ENCODE measurements at places on chromosomes 3 and 15.

GRCh38 chr3:18415167-18415566 is 10.0 kb downstream of the SATB1 start:
- no peak for DNase-seq

GRCh38 chr3:111324645-111325044 is 217.4 kb upstream of the CD96 start:
- DNase-seq, result no peak

- no peak for DNase-seq
Measured at GRCh38 chr3:87390821-87391220, 114.4 kb upstream of the POU1F1 start.

DNA sequence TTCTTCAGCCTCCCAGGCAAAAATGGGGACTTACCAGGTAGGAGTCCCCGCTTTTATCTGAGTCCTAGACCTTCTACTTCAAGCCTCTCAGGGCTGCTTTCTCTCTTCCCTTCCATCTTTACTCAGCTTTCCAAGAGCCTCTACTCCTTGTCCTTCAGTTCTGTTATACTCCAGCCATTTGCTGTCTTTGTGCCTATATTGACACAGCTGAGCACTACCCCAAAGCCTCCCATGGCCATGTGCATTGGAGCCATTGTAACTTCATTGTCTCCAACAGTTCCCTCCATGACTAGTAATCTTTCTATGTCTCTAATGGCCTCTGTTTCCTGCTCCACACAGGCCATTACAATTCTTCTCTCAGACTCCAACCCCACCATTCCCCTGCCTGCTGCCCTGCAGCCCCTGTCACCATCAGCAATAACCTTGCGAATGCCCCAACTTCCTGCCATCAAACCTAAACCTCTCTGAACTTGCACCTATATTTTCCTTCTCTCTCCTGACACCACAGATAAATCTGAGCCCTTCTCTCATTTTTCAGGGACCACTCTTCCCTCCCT is 77.9 kb upstream of the ADPGK start:
- DNase-seq, result no peak

- DNase-seq, result no peak
Measured at GRCh38 chr3:128484404-128485281, 8.4 kb downstream of the GATA2 start.

DNA sequence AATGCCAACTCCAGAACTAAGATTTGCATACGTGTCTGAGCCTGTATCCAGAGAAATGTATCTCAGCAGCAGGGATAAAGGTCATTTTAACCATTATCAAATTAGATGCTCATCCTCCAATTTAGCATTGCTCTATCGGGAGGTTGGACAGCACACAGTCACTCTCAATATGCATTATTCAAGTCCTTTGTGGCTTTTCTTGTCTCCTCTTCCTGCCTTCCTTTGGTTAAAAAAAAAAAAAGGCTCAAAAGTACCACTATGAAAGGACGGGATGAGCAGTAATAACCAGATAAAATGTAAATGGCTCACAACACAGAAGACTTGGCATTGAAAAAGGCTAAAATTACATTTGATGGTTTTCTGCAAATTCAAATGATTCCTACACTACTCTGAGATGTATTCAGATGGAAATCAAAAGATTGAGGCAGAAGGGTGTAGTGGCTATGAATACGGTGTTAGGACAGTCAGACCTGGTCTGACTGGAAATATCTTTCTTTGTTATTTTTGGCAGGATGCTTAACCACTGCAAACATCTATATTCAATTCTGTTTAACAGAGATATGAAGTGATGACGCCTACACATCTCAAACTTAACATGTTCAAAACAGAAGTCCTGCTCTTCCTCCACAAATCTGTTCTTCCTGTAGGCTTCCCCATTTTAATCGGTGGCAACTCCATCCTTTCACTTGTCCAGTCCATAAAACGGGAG is 109.6 kb downstream of the ADAMTS9 start:
- DNase-seq, result no peak

All from AG20443 (cell line).